ENCODE measurements at places on chromosomes 6 and 20.

DNA sequence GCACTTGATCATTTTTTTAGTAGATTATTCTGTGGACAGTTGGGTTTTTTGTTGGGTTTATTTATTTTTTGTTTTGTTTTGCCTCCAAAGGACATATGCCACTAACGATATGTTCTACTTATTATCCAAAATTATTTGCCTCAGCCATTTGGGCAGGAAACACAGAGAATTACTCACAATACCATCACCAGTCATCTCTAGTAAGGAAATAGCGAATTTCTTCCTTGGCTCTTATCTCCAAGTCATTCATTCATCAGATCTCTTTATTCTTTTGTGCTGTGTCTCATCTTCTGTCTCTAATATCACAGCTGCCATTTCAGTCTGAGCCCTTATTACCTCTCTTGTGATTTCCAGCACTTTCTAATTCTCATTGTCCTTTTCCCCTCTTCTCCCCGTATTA, 130.4 kb upstream of the SMLR1 start:
- no peak for DNase-seq

DNA sequence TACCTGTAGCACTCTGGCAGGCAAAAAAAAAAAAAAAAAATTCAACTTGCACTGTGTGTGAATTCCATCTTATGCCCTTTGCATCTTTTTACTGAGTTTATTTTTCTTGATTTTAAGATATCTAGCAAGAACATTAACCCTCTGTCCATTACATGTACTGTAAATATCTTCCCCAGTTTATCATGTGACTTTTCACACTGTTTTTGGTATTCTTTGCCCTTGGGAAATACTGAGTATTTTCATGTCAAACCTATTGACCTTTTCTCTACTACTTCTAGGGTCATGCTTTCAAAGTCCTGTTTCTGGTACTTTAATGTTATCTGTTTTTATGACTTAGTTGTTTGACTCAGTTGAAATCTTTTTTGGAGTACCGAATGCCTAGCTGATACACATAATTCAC, 843 bp upstream of the HUS1B start:
- no peak for DNase-seq

- no peak for DNase-seq
These were observed 319.0 kb downstream of the HACE1 start for GRCh38 chr6:104540743-104541142.

GRCh38 chr6:1890987-1891386, 281.3 kb downstream of the FOXC1 start:
- no peak for DNase-seq

DNA sequence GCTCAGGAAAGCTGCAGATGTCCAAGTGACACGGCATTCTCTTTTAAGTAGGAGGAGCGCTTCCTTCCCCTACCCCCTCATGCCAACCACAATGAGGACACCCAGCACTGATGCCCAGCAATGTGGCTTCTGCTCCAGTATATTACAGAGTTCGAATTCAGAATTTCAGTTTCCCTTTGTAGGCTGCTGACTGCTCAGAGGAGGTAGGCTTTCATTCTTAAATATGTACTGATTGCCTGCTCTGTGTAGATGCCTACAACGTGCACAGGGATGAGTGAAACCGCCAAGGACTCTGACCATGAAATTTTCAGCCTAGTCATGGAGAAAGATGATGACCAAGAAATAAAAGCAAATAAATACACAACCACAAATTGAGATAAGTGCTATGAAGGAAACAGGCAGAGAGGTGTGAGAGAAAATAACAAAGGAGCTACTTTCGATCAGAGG, 50.9 kb upstream of the TNFAIP3 start:
- no peak for DNase-seq

DNA sequence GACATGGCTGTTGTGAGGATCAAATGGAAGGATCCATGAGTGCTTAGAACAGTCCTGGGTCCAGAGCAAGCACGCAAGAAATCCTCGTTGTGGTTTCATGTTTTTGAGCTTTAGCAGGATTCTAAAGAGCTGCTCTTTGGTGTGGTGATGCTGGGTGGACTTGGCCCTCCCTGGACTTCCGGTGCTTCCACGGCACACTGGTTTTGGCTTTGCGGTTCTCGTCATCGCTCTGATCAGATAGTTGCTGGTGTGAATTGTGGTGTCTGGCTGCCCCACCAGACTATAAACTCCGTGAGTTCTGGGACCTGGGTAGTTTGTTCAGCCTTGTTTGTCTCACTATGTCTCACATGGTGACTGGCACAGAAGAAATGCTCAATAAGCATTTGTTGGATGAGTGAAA, 3.3 kb downstream of the HNF4A start:
- DNase-seq: no peak

DNA sequence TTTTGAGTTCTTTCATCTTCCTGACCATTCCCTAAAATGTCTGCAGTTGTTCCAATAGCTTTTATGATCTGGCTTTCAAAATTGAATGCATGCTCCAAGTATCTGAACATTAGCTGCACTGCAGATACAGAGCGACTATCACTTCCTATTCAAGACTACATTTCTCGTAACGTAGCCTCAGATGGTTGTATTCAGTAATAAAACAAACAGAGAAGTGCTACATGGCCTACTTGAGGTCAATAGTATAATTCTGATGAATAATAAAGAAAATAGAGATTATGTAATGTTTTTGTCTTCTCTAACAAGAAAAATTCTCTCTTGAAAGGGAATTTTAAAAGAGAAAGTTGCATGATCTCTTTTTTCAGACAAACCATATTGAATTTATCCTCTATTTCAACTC, 333.9 kb upstream of the IRAK1BP1 start:
- no peak for DNase-seq

GRCh38 chr20:33897313-33897912, 86.3 kb downstream of the CHMP4B start:
- DNase-seq: no peak

GRCh38 chr6:45377043-45377553, 636 bp downstream of the SUPT3H start:
- no peak for DNase-seq

DNA sequence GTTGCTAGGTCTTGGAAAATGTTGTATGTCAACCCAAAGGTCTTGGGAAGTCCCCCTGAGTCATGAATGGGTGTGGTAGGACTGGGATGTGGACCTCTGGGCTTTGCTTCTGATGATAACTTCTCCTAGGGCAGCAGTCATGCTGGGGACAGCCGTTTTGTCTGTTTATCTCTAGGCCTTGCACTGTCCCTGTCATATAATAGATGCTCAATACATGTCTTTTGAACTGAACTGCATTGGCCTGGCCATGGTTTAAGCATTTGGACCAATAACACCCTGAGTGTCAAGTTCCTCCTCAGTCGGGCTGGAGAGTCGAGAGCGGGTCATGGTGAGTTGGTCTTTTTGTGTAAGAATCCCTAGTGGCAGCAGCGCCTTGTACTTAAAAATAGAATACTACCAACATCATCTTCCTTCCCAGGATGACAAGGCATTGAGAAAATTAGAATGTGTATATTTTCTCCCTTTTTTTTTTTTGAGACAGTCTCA, 43.1 kb downstream of the E2F3 start:
- no peak for DNase-seq

DNA sequence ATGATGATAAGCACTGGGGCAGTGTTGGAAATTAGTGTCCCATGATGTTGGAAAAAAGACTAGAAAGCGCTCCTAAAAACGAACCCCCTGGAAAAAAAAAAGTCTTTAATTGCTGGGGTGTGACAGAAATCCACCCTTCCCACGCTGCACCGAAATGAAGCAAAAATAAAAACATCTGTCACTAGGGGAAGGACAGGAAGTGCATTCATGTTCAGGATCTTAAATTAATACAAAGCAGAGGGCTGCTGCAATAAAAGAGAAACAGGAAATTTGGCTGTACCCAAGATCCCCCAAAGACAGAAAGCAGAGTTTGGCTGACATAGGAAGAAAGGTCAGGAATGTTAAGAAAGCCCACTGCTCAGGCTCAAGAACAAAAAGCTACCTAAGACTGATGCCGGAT, 333.9 kb downstream of the TBC1D32 start:
- DNase-seq: no peak

- DNase-seq: no peak
These were observed 115.4 kb downstream of the FAM120B start for GRCh38 chr6:170421921-170422320.

Data from stimulated activated CD4-positive, alpha-beta T cell treated with anti-CD3 and anti-CD28 coated beads, Interleukin-4, amount 100 ng/mL, for 24 hours (primary cell).